ENCODE measurements at places on chromosomes 7 and 10.
A peak's percentile ranks its signal among the peaks of the same experiment; 100 is the strongest.

- DNase-seq: peak; percentile 49
These were observed 1.8 kb downstream of the GRK5 start for GRCh38 chr10:119209035-119209735.

- DNase-seq: no peak
These were observed 12.9 kb downstream of the AGK start for GRCh38 chr7:141563956-141564623.

- DNase-seq: no peak
These were observed 253.7 kb downstream of the ARHGAP21 start for GRCh38 chr10:24469993-24470392.

DNA sequence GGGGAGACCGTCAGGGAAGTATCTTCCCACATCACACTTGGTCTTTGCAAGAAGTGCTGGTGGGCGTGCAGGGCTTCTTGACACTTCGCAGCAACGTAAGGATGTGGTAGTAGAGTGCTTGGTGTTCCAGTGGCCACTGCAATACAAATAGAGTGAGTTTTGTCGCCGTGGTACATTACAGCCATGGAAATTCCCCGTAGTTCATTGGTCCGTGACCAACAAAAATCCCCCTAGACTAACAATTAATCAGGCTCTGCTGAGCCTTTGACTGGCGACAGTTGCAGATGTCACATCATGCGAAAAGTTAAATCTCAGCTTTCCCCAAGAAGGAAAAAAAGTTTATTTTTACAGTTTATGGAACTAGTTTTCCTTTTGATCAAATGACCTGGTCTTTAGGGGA lies 134.7 kb downstream of the MGMT start:
- no peak for DNase-seq

DNA sequence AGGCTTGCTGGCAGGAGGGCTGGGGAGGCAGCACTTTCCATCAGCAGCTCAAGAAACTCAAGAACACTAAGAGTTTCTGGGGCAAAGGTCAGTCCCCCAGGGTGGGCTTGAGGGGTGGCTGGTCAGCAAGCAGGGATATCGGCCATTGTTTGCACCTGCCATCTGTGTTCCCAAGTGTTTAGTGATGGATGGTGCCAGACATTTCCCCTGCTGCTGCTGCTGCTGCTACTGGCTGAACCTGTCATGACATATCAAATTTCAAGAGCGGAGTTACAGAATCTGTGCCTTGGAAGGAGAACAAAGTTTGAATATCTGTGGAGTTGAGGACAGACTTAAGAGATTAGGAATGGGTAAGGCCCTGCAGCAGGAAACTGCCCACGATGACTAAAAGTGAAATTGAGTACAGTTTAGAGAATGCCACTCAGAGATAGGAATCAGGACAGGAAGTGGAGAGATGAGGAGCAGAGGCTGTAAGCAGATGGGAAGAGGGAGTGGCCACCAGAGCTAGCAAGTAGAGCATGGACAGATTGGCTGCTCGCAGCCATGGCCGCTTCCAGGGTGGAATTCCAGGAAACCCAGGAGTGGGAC lies 39.2 kb upstream of the PPP1R3C start:
- DNase-seq: peak; percentile 28

- DNase-seq: no peak
These were observed 60.4 kb upstream of the FGFR2 start for GRCh38 chr10:121658611-121659010.

DNA sequence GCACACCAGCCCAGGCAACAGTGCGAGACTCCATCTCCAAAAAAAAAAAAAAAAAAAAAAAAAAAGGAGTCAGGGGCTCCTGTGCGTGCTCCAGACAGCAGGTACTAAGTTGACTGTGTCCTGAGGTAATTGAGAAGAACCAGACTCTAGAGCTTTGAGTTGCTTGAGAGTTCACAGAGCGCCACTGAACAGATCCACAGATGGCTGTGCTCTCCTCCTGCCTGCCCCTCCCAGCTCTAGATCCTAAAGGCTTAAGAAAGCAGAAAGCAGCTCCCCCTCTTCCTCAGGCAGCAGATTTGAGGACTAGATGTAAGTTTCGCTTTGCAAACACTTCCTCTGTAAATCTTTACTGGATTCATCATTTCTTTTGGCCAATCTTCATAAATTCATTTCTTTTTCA lies 38.7 kb downstream of the SHH start:
- DNase-seq: no peak

DNA sequence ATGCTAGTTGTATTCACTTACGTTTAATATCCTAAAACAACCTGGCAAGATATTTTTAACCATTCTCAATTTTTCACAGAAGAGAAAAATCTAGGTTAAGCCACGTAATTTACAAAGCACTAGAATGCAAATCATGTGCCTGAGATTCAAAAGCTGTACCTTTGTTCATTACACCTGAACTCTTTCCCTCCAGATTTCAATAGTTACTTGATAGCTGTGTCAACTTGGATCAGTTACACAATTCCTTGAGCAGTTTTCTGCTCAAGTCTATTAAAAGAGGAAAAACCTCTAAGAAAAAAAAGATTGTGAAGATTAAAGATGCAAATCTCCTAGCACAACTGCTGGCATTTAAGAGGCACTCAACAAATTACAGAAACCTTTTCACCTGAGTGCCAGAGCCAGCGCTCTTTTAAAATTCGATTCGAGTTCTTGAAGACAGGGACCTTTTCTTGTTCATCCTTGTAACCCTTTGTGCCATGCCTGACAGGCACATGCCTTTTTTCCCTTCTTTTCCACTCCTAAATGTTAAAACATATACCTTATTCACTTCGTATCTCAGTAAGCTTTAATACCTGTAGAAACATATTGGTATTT lies 886 bp downstream of the NSUN6 start:
- DNase-seq: no peak

- no peak for DNase-seq
These were observed 176.6 kb downstream of the TPK1 start for GRCh38 chr7:144659211-144659610.

- DNase-seq: no peak
These were observed 204.3 kb downstream of the TWIST1 start for GRCh38 chr7:18913106-18913505.

DNA sequence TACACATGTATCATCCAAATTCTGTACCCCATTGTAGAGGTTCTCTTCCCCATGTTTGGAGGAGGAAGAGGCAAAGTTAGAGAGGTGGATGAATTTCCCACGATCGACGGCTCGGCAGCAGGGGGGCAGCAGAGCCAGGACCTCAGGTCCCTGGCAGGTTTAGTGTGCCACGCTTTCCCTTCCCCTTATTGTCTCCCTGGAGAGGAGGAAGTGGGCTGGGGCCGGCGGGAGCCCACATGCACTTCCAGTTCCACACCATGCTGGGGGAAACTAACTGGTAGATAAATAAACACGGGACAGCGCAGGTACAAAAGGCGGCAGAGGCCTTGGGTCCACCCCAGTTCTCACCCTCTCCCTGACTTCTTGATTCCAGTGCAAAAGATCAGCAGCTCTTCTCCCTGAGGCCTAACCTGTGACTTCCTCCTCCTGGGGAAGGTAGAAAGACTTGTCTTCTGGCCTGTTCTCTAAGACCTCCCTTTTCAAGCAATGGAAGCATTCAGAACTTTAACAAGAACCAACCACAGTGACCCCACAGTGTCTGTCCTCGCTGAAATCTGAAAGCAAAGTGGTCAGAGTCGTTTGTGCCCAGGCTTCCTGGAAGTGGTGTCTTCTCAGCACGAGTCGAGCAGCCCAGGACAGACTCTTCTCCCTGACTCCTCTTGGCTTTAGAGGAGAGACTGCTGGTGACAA lies 30.5 kb upstream of the SRGN start:
- no peak for DNase-seq

- DNase-seq: no peak
These were observed 18.4 kb upstream of the STEAP2 start for GRCh38 chr7:90192876-90193750.

DNA sequence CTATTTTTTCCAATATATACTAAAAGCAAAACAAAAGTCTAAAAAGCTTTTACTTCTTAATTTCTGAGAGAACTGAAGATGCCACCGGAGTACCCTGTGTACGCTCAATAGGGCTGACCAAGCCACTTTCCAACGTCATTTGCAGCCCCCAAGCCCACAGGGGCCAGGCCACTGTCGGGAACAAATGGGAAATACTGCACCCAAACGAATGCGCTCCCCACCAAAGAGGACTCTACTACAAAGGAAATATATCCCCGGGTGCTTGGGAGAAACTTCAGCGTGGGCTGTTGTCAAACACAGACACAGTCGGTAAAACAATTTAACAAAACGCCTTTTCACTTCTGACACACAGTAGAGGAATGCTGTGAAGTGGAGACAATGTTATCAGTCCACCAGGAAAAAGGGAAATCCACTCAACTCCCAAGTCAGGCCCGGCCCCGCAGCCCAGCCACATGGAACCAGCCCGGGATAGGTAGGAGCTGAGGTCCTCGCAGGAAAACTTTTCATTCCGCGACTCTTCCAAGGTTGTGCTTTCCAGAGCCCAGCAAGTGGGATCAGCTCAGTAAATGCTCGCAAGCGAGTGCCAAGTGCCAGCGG lies 1.4 kb downstream of the PARD3 start:
- no peak for DNase-seq

DNA sequence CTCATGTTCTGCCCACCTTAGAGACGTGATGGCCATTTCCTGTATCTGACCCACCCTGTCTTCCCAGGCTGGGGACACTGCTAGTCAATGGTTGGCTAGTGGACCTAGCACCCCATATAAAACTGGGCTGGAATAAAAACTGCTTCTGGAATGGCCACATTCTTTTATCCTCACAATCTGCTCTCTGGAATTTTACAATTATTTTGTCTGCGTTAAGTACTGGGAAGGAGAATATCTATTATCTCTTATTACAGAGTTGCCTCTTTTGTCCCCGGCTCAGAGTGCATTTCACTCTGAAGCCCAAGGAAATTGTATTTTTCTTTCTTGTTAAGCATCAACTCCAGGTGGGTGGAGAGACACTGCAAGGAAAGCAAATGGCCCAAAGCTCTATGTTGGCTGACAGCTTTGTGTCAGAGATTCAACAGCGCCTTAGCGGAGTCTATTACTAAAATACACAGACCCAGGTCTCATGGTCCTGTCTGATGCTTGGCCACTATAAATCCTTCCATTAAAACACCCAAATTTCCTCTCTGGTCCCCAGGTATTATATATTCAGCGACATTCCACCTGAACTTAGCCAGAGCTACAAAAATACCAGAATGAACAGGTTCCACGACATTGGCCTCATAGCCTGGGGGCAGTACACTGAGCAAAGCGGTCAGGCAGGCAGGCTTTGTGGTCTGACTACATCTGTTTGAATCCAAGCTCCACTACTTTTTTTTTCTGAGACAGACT lies 121.7 kb downstream of the PRPF18 start:
- no peak for DNase-seq

DNA sequence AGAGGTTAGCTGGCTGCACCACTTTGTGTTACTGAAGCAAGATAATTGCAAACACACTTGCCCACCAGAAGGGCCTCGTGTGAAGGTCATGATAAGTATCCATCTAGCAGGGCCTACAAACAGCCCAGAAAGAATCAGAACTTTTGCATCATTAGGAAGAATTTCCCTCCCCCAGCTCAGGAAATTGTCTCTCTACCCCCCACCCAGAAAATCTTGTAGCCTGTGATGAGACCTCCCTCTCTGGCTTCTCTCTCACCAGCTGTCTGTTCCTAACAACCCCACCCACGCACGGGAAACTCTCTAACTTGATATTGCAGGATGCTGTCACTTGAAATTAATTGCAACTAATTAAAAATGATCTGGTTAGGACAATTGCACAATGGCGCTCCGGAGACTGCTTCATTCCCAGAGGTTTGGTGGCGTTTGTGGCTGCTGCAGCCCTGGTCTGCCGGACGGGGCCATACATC lies 34.5 kb downstream of the ZNF503 start:
- no peak for DNase-seq

DNA sequence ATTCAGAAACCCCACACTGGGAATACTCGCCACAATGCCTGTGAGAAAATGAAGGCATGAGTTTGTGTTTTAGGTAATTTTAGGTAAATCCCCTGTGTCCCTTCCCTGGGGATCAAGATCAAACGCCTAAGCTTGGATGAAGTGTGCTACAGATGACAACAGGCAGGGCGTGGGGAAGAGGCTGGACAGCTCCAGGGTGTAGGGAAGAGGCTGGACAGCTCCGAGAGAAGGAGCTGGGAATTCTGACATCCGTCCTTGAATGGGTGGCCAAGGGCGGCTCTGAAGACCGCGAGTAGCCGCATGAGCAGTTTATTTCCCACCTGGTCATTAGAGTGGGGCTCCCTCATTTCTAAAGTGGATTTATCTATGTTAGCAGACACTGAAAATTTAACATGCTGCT lies 109.7 kb downstream of the RAMP3 start:
- no peak for DNase-seq

DNA sequence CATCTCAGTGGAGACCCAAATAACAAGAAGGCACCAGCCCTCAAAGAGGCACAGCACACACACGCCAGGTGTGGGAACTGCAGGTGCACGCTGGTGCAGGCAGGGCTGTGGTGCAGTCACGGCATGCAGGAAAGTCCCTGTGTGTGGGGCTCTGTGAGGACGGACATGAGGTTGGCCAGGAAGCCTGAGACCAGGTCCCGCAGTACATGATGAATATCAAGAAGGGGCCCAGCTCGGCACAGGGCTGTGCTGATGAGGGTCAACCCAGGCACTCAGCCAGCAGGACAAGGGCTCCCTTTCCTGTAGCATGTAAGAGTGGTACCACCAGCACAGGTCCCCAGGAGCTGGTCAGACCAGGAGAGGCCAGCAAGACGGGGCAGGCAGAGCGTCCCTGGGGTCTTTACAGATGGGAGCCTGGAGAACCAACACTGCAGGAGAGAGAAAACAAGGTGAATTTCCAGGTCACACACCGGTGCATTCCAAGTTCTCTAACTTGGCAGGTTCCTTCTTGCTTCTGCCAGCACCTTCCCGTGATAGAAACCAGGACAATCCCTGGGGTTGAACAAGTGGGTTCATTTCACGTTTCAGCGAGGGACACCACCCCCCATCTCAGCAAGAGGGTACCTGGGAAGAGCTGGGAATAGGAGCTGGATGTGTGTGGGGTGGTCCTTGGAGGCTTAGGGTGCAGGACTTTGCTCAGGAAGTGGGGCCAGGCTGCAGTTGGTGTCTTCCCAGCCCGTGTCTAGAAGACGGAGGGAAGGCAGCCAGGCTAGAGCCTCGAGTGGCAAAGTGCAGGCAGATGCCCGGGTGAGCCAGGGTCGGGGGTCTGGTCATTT lies 244.8 kb upstream of the TCERG1L start:
- no peak for DNase-seq

- DNase-seq: no peak
These were observed 647 bp downstream of the ECHS1 start for GRCh38 chr10:133372507-133372906.

- no peak for DNase-seq
These were observed 250.2 kb downstream of the ELFN1 start for GRCh38 chr7:1920266-1920681.

GRCh38 chr7:149409895-149410294 lies 51.0 kb downstream of the ZNF777 start:
- DNase-seq: no peak

All from T-helper 1 cell (primary cell).